T follicular helper cell (primary cell): ENCODE measurements at places on chromosomes 13 and 19.
A peak's percentile ranks its signal among the peaks of the same experiment; 100 is the strongest.

DNA sequence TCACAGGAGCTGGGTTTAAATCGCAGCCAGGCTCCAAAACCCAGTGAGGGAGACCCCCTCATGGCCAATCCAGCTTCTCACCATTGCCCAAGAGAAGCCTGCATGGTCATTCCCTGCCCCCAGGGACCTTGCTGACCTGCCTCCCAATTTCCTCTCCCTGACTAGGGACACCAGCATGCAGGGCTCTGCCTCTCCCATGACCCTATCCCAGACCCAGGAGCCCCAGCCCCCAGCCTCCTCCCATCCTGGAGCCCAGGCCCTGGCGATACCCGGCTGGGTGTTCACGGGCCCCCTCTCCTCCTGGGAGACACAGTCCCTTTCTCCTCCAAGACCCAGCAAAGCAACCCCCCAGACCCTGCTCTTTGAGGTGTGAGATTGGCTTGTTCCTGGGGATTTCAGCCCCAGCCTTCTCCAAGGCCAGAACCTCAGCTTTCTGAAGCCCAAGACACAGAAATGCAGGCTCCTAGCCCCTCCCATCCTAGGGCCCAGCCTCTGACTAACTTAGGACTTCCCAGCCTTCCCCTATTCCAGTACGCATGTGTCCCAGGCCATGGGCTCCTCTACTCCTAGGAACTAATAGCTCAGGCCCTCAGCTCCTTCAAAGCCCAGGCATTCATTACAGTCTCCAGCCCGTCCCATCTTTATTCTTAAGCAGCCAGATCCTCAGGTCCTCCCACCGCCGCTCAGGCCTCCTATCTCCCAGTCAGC is 1.1 kb downstream of the GYS1 start:
- no peak for DNase-seq

GRCh38 chr13:52786766-52787165 is 47.1 kb upstream of the CNMD start:
- DNase-seq, result no peak

DNA sequence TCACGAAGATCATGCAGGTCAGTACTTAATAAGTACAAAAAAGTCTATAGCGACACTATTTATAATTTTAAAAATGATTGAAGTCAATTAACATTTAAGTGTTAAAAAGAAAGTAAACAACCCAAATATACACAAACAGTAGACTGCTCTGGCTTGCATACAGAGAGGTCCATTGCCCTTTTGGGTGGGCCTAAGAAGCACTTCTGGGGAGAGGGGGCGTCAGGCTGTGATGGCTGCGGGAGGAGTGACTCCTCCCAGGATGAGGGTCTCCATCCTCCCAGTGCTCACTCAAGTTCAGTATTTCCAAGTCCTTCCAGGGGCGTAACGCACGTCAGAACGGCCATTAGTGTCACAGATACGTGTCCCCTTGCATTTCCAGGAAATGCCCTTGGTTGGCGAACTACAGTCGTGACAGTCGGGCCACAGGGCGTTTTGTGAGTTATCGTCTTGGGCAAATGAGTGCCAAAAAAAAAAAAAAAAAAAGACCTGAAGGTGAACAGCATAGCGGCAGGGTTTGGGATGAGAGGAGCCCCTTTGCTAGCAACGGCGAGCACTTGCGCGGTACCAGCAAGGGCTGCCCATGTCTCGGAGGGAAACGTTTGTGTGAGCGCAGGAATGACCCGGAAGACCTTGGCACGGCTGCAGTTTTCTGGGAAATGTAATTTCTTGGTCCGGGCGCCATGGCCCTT is at the start of gene SCGB2B2:
Gene SCGB2B2 (minus strand): TSS at position 463 of the 689 bp plus-strand sequence. CDS start 82,596 bp downstream, outside the sequence.
- DNase-seq, result peak; percentile 64

GRCh38 chr13:51237386-51237785 is 15.2 kb downstream of the FAM124A start:
- no peak for DNase-seq

DNA sequence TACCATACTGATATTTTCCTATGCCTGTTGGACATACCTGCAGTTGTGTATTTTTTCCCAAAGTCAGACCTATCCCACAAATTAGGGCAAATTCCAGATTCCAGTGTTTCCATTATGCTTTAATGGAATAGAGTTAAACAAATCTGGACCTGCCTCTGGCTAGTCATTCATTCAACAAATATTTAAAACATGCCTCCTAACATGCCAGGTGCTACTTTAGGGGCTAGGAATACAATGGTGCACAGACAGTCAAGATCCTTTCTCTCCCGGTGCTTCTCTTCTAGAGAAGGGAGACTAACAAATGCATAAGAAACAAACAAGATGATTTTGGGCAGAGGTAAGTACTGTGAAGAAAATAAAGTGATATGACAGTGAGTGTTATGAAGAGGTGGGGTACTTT is 7.5 kb upstream of the WDFY2 start:
- DNase-seq, result no peak

DNA sequence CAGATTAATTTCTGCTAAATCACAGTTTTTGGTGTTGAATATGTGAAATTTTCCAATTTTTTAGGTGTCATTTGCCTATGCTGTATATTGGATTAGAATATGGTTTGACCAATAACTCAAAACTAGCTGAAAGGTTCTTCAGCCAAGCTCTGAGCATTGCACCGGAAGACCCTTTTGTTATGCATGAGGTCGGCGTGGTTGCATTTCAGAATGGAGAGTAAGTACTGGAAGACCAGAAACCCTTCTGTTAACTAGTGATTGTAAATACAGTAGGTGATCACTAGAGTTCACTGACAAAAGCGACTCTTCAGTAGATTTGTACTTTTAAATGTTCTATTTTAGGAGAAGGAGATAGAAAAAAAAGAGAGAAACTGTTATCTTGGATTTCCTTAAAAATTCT is 22.3 kb downstream of the CDC16 start:
- no peak for DNase-seq

DNA sequence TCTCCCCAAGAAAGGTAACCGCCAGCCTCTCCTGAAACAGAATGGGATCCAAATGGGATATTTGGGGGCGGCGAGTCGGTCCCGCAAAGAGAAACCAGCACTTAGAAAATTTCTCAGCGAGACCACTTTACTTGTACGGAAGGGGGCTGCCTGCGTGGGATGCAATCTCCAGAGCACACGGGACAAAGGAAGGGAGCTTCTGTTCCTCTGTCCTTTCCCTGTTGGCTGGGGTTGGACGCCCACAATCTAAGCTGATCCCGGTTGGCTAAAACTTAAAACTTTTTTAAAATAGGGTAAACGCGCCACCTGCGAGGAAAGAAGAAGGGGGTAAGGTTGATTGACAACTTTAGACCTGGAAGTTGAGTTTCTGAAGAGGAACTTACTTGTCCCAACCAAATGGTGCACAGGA is 826 bp upstream of the BSG start:
- peak; percentile 25 for DNase-seq

DNA sequence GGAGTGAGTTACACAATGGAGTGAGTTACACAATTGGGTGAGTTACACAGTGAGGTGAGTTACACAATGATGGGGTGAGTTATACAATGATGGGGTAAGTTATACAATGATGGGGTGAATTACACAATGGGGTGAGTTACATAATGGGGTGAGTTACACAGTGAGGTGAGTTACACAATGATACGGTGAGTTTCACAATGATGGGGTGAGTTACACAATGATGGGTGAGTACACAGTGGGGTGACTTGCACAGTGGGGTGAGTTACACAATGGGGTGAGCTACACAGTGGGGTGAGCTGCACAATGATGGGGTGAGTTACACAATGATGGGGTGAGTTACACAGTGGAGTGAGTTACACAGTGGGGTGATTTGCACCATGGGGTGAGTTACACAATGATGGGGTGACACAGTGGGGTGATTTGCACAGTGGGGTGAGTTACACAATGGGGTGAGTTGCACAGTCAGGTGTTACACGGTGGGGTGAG is 52.5 kb upstream of the GAS6 start:
- DNase-seq, result no peak

DNA sequence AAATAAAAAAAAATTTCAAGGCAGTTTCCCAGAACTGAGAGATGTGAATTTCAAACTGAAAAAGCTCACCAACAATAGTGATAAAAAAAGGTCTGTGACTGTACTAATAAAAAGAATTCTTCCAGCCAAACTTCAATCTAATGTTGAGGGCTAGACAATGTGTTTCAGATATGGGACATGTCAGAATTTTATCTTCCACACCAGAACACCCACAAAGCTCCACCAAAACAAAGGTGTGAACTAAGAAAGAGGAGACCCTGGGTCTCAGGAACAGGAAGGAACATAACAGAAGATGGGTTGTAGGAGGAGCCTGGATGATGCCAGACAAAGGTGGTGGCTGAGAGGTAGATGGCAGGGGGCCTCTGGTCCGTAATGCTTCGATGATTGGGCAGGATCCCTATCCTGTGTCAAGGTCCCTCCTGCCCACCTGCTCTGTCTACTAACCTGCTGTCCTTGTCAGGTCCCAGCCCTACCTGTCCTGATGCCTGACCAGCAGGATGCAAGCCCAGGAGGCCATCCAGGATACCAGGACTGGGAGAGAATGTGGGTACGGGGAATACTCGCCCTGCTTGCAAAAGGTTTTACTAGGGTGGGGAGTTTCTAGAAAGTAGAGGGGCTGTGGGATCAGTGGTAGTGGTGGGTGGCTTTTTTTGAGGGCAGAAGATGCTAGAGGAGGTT is 4.5 kb downstream of the MZF1 start:
- no peak for DNase-seq

GRCh38 chr19:39617745-39618144 is 15.4 kb downstream of the LGALS13 start:
- DNase-seq, result no peak

GRCh38 chr13:94717916-94718315 is 5.6 kb upstream of the SOX21 start:
- DNase-seq, result no peak

- no peak for DNase-seq
Observed at GRCh38 chr19:38429055-38429810, 3.2 kb upstream of the RASGRP4 start.

- no peak for DNase-seq
Observed at GRCh38 chr13:86960876-86961275, 710.3 kb upstream of the SLITRK5 start.

GRCh38 chr19:48686088-48686487 is 9.7 kb upstream of the FUT2 start:
- DNase-seq, result no peak

- DNase-seq, result no peak
Observed at GRCh38 chr13:38008636-38009035, 139.1 kb upstream of the TRPC4 start.

DNA sequence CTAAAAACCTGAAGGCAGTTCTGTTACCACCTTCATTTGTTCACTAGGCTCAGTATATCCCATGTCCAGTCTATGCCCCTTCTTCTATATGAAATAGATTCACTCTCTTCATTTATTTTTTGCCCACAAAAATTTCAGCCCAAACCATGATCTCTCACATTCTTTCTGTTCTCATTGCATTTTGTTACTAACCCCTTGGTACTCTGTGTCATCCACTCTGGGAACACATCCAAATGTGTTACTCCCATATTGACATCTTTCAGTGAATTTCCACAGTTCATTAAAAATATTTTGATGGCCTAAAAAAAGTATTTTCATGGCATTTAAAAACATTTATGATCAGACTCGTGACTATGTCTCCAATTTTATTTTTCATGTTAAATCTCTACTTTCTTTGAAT is 378.9 kb downstream of the SLITRK1 start:
- DNase-seq, result no peak

DNA sequence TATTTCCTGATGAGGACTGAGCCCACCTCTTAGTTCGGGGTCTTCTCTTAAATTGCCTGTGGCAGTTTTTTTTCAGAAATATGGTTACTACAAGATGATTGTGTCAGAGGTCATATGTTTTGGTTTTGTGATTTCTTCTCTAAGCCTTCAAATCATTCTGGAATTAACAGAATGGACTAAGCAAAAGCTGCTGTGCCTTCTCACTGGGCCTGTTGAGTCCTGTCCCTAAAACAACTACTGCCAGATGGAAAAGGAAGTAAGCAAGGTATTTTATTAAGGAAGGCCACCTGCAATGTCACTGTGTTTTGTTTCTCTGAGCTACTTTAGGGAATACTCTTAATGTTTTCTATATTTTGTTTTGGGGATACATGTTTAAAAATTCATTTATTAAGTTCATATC is 470.8 kb downstream of the PCDH20 start:
- no peak for DNase-seq

- peak; percentile 45 for DNase-seq
Observed at GRCh38 chr19:41706741-41707501, 1.5 kb upstream of the CEACAM5 start.

DNA sequence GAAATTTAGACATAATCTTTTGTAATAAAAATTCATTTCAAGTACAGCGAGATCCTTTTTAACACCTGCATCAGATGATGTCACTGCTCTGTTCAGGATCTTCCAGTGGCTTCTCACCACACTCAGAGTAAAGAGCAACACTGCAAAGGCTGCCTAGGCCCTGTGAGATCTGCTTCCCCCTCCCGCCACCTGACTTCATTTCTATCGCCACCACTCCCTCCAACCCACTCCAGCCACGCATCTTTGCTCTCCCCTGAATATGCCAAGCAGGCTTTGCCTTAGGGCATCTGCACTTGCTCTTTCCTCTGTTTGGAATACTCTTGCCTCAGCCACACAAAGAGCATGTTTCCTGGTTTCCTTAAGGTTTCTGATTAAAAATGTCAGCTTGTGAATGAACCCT is 58.3 kb downstream of the MBNL2 start:
- DNase-seq, result no peak

DNA sequence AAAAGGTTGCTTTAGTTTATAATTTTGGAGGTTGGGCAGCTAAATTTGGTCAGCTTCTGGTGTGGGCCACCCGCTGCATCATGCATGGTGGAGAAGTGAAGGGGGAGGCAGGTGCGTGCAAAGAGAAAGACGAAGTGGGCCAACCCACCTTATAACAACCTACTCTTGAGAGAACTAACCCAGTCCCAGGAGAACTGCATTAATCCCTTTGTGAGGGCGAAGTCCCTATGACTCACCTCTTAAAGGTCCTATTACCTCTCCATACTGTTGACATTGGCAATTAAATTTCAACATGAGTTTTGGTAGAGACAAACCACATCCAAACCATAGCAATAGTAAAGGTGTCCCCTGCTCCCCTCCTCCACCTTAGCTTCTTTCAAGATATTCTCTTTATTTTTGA is 7.7 kb upstream of the FGF9 start:
- DNase-seq, result no peak

GRCh38 chr13:39672378-39673132 is 17.1 kb downstream of the COG6 start:
- no peak for DNase-seq

DNA sequence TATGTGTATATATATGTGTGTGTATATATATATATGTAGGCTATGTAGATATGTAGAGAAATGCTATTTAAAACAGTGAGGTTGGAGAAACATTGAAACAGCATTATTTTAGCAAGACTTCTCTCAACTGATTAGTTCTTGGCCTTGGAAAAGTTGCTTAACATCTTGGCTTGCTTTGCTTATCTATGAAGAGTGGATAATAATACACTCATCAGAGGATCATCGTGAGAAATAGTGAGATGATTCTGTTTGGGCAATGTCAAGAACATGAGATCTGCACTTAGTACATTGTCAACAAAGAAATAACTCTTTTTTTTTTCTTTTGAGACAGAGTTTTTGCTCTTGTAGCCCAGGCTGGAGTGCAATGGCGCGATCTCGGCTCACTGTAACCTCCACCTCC is 128.3 kb downstream of the KLF5 start:
- DNase-seq, result no peak

GRCh38 chr19:47697863-47698609 is 15.2 kb upstream of the EHD2 start:
- DNase-seq, result peak; percentile 24
